Activated effector memory CD4-positive, alpha-beta T cell treated with anti-CD3 and anti-CD28 coated beads, Interleukin-2, amount 50 U/mL, for 16 hours (primary cell): ENCODE measurements at places on chromosomes 7 and 10.
A peak's percentile ranks its signal among the peaks of the same experiment; 100 is the strongest.

GRCh38 chr7:112495810-112496462 lies 15.1 kb downstream of the LSMEM1 start:
- peak; percentile 67 for DNase-seq

DNA sequence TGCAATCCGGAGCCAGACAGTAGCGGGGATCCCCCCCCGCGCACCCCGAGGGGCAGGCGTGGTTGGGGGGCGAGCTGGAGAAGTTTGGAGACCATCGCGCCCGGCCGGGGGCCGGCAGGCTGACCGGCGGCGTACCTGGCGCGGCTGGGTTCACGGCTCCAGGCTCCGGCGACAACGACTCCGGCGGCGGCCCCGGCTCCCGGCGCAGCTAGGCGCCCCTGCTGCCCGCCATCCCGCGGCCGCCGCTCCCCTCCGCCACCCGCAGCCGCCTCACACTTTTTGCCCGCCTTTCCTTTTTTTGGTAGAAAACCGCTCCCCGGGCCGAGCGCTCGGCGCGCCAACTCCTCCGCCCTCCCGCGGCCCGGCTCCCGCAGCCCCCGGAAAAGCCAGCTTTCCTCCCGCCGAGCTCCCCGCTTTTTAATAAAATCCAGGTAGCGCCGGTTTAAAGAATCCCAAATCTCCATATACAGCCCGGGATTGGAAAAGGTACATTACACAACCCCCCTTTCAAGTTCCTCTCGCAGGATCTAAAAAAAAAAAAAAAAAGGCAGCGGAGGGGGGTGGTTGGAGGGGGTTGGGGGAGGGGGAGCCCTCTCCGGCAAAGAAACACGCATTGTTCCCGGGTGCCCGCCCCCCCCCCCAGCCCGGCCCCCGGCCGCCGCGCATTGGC lies at the start of gene TNRC18:
Gene TNRC18 (minus strand): TSS at position 529 of the 670 bp plus-strand sequence. CDS start 2,588 bp downstream, outside the sequence.
- no peak for DNase-seq

DNA sequence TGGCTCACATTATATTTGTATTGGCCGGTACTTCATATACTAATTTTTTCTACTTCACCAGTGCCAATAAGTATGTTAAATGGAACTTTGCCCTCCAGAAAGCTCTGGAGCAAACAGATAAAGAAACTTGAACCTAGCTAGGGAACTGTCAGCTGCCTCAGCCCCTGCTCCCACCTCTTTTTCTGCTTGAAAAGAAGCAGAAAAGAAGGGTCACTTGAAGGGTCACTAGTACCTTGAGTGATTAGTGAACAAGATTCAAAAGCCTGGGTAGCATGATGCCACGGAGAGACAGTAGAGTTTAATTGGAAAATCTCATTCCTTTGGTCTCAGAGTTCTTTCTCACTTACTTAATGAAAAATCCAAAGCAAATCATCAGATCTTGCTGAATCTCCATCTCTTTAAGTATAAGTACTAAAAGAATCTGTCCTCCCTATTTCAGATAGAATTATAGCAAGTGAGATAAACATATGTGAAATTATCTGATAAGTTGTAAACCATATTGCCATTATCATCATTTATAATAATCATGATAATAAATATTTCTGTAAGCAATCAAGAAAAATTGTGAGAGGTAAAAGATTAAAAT lies 47.7 kb downstream of the PTN start:
- DNase-seq = no peak

- peak; percentile 74 for DNase-seq
Observed at GRCh38 chr7:150631866-150632864, at the start of gene GIMAP6. GIMAP6 (minus strand) TSS chr7:150632385; CDS start chr7:150630142, 2,243 bp downstream.

DNA sequence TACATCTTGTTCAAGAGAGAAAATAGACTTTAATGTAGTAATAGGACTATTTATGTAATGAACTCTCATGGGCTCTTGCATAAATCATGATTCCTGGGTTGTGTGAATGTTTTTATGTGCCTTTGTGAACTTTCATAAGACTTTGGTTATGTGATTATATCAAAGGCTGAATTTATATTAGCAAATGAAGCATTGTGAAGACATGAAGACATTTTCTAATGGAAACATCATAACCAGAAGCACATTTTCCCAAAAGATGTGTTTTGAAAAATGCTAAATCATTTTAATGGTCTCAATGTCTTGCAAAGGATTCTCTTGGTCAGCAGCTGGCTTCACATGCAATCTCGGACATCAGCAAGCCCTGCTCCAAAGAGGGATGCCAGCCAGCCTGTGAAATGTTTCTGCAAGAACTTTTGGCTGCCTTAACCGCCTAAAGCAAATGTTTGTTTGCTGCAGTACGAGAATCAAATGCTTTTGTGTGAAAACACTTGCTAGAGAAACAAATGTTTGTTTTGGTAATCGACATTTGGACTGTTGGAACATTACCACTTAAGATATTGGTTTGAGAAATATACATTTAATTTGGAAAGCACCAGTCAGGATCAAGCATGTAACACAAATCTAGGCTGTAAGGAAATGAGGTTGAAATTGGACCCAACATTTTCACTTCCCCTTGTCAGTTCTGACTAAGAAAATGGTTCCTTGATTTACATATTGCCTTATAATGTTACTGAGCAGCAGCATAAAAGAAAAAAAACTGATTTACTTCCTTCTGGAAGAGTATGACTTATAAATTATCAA lies 102.1 kb downstream of the RTKN2 start:
- no peak for DNase-seq

GRCh38 chr7:7190142-7190541 lies 7.8 kb downstream of the C1GALT1 start:
- DNase-seq = no peak

DNA sequence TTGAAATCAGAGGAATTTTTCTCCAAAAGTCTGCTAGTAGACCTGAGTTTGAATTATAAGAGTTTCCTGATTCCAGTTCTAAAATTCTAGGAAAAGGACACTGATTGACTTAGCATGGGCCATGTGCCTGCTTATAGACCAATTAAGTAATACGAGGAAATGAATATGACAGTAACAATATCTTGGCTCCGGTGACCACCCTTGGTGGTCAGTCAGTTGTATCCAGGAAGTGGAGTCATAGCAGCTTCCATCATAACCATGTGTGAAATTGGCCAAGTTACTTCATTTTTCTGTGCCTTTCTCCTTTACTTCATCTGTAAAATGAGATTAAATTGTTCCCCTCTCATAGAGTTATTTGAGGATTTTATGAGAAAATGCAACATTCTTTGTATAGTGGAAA lies 66.9 kb downstream of the MTPAP start:
- no peak for DNase-seq

DNA sequence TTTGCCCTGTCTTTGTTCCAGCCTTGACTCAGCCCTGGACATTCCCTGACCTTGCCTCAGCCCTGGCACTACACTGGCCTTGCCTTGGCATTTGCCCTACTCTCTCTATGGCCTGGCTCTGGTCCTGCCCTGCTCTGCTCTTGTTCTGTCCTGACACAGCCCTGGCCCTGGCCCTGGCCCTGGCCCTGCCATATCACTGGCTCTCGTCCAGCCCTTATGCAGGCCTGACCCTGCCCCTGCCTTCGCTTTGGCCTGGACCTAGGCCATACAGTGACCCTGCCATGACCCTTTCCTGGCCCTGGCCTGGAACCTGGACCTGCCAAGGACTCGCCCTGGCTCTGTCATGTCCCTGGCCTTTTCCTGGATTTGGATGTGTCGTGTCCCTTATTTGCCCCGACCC lies 646.0 kb downstream of the ZNF37A start:
- DNase-seq = no peak

- DNase-seq = no peak
Observed at GRCh38 chr7:140526787-140527664, 47.7 kb upstream of the MKRN1 start.

DNA sequence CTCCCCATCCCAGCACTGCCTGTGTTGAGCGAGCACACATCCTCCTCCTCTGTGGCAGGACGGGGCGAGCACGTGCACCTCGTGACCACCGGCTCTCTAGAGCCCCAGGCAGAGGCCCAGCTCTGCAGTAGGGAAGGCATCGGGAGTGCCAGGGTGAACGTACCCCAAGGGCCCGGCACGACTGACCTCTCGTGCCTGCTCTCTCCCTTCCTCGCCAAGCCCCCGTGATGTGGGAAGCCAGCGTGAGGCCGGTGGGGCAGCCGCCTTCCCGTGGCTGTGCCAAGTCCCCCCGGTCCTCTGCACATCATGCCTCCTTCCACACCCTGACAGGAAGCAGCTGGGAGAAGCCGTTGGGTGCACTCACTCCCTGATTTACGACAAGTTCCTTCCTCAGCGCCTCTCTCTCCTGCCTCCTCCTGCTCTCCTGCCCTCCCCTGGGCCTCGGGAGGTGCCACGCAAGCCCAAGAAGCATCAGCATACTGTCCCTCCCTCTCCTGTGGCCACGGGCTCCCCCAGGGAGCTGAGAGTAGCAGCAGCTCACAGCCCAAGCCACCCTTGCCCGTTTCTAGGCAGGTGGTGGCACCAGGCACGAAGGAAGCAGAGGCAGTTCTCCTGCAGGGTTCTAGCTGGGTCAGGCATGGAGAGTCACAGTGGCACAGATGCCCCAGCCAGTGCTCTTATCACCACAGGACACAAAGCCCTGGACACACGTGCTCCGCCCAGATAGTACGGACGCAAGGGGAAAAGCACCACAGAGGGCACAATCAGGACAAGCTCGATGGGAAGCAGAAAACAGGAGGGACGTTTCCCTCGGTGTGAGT lies 47.0 kb downstream of the AMZ1 start:
- DNase-seq = no peak
